Activated CD4-positive, alpha-beta T cell treated with anti-CD3 and anti-CD28 coated beads, Interleukin-2, amount 10 ng/mL, durations not matched to agents 7 days and 5 days (primary cell): ENCODE measurements at places on chromosomes 4 and X. TPM values are rescaled to one million over a fixed set of nuclear protein-coding genes. Genes with fewer than 3 reads are reported as not detected.

Gene BEX4
- total RNA-seq, result 9.9 TPM

Gene RASL11B
- total RNA-seq, result 0.10 TPM

Gene SSX1
- total RNA-seq, result not detected

Gene USP17L18
- total RNA-seq, result not detected

DNA sequence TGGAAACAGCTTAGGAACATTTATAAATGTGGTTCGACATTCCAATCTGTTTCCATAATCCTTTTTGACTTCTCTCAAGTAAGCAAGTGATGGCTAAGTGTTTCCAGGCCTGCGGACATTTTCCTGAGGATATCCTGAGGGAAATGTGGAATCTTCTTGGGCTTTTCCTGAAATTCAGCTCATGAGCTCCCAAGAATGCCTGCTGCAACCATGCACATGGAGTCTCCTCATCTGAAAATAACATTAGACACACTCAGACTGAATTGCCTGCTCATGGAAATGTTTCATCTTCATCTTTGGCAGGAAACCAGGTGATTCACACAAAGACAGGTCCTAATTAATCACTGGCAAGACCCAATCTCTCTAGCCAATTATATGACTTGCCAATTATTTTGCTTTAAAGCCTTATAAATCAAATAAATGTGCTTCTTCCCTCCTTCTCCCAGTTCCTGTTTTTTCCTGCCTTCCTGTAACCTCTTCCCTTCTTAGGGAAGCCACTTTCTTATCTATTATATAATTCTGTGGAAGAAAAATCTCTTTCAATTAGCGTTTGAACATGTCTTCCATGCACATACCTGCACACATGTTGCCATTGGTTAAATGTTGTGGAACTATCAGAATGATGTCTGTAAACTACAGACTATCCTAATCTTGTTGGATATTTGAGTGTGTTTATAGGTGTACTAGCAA is 104.6 kb upstream of the MXRA5 start:
- no peak for DNase-seq

DNA sequence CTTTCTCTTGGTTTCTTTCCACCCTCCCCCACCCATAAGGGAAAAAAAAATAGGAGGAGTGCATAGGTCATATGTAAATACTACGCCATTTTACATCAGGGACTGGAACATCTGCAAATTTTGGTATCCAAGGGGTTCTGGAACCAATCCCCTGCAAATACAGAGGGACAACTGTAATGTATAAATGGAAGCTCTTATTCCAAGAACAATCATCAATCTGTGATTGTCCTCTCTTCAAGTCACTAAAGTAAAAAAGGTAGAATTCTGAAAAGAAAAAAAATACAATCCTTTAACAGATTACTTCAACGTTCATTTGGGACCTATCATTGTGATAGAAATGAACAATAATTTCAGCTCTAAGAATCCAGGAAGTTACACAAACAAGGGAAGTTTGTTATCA is 13.6 kb downstream of the PPA2 start:
- no peak for DNase-seq

- no peak for DNase-seq
Measured at GRCh38 chr4:111943796-111944203, 201.5 kb upstream of the FAM241A start.

DNA sequence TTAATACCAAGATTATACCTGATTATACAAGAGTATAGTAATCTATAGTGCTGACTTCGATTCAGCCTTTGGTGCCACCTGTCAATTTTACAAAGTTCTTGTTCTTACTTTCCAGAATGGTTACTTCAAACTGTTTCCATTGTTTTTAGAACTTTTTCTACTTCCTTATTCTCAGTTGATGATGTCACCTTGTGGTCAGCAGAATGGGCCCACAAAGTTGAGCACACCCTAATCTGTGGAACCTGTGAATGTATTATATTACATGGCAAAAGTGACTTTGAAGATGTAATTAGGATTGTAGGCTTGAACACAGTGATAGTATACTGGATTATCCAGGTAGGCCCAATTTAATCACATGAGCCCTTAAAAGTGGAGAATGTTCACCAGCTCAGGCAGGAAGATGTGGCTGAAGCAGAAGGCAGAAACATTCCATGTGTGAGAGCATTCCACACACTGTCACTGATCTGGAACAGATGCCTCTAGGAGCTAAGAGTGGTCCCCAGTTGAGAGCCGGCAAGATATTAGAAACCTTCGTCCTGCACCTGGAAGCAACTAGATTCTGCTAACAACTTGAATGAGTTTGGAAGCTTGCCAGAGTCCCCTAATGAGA is 6.3 kb upstream of the SGMS2 start:
- DNase-seq, result no peak

- no peak for DNase-seq
Measured at GRCh38 chr4:140703463-140703862, 52.7 kb downstream of the TBC1D9 start.

- DNase-seq, result no peak
Measured at GRCh38 chr4:145563293-145563985, 55.7 kb upstream of the MMAA start.

- peak; percentile 35 for DNase-seq
Measured at GRCh38 chrX:40061871-40062524, 35.8 kb downstream of the BCOR start.

DNA sequence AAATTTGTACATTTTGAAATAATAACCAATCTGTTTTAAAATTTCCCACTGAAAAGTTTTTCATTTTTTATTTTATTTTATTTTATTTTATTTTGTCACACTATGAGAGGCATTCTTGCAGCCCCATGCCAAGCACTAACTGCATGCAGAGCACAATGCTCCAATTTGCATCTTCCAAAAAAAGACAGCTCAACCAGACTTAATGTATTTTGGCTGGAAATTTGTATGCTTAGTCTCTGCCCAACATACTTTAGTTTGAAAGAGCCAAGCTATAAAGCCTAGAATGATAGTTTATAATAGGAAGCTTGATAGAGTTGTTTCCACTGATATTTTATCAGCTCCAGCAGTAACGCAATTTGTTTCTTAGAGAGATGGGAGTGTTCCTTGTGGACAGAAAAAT is 235.5 kb downstream of the GALNTL6 start:
- no peak for DNase-seq

DNA sequence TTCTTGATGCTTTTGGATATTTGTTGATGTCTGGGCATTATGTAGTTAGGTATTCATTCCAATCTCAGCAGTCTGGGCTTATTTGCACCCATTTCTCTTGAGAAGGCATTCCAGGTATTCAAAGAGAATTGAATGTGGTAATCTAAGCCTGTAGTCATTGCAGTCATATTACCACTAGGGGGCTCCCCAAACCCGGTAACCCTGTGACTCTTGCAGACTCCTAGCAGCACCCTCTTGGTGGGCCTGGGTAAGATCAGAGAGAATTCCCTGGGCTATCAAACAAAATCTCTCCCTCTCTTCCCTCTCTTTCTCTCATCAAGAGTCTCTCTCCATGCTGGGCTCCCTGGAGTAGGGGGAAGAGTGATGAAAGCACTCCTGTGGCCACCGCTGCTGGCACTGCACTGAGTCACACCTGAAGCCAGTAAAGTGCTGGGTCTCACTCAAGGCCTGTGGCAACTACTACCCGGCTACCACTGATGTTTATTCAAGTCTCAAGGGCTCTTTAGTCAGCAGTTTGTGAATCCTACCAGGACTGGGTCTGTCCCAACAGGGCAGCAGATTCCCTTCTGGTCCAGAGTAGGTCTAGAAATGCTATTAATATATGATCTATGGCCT is 187.7 kb upstream of the NUDT10 start:
- peak; percentile 44 for DNase-seq

DNA sequence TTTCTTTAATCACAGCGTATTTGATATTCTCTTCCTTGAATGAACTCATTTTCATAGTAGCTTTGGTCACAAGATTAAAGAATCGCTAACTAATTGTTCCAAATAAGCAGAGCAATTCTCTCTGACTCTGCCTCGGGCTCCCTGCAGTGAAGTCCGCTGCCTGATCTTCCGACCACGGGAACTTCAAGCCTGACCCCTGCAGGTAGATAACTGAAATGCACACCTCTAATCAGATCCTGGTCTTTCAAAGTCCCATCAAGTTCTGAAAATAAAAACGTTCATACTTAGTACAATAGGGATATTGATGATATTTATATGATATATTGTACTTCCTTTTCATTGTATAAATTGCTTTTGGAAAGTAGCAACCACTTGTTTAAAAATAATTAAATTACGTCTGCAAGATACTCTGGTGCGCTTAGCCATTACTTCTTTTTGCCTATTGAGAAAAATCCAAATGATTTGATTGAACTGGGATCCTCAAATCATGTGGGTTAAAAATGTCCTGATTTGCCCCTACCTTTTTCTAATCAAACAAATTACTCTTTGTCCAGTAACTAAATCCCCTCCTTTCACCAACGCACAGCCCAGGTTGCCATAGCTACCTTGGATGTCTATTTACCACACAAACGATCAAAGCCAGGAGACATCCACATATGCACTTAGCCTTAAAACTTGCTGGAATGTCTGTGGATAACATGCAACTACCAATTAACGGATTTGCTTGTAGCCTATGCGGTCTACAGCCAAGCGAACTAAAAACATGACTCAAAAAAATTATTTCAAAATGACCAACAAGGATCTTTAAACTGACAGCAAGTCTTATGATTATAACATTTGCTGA is 4.2 kb downstream of the MID1 start:
- no peak for DNase-seq

- no peak for DNase-seq
Measured at GRCh38 chr4:105495667-105496066, 21.8 kb upstream of the PPA2 start.
